SK-N-SH (cell line): ENCODE measurements at places on chromosomes 2 and 18.

- DNase-seq = no peak
Observed at GRCh38 chr2:162004031-162004430, 70.0 kb downstream of the DPP4 start.

- DNase-seq = peak; percentile 57
Observed at GRCh38 chr2:113225263-113226259, 51.8 kb downstream of the PSD4 start.

DNA sequence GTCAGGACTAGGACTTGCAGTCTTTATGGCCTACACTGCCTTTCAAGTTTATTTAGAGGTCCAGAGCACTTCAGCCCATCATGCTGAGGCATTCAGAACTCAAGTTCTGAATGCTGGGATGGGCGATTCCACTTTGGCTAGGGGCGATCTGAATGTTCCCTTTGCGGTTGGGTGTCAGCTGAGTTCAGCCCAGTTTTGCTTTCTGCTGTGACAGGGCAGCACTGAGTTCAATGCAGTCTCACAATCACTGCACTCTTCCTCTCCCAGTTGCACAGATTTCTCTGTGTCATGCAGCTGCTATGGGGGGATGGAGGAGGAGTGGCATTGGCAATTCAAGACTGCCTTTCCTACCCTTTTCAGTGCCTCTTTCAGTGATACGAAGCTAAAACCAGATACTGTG lies 1232.0 kb upstream of the FAM98A start:
- no peak for DNase-seq

GRCh38 chr2:208334230-208334629 lies 68.2 kb downstream of the PIKFYVE start:
- no peak for DNase-seq

- DNase-seq = no peak
Observed at GRCh38 chr2:196566961-196567666, 72.4 kb upstream of the CCDC150 start.

GRCh38 chr18:26702086-26702485 lies 153.7 kb upstream of the KCTD1 start:
- no peak for DNase-seq

- no peak for DNase-seq
Observed at GRCh38 chr2:152598975-152599759, 118.1 kb downstream of the PRPF40A start.

GRCh38 chr2:3288470-3289170 lies 89.0 kb downstream of the EIPR1 start:
- DNase-seq = peak; percentile 74

- no peak for DNase-seq
Observed at GRCh38 chr2:157107877-157108276, 149.6 kb upstream of the GALNT5 start.

GRCh38 chr18:45448871-45449270 lies 166.4 kb upstream of the SLC14A2 start:
- DNase-seq = no peak

DNA sequence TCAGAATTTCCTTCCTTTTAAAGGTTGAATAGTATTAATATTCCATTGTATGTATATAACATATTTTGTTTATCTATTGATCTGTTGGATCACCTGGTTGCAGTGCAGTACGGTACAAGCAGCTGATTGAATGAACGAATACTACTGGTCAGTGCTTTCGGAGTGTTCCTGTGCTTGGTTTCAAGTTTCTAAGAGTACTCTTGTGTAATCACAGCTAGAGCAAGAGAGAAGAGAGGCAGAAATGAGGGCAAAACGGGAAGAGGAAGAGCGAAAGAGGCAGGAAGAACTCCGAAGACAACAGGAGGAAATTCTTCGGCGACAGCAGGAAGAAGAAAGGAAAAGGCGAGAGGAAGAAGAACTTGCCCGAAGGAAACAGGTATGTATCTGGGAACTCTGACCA lies 40.3 kb upstream of the KCNJ13 start:
- no peak for DNase-seq

GRCh38 chr18:51137891-51138290 lies 59.6 kb downstream of the MEX3C start:
- DNase-seq = no peak

DNA sequence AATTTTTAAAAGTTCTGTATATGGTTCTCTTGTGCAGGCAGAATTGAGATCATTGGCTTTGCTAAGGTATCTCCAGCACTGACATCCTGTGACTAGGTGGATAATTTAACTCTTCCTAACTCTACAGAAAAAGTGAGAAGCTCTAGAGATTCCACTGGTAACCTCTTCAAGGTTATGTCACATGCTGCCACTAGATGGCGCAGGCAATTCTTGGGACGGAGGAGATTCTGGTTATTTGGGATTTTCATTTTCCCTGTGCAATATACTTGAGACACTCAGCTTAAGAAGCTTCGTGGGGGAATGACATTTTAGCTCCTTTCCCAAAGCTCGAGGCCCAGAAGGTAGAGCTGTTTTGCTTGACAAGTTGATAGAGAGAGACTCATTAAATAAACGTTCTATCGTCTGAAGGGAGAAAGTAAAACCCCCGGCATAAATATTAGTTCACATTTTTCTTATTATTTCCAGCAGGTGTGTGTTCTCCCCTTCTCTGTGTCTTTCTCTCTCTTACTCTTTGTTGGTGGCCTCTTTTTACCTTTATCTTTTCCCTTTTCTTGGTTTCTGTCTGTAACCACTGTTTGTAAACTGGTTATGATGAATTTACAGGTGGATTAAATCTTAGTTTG lies 26.6 kb upstream of the LANCL1 start:
- DNase-seq = peak; percentile 53
